Stimulated activated naive B cell treated with anti-CD40 and anti-IgM and Interleukin-4, amounts not matched to agents 10 μg/mL and 1 μg/mL and 100 μg/mL, for 72 hours (primary cell): ENCODE measurements at places on chromosomes 6 and 20.
A peak's percentile ranks its signal among the peaks of the same experiment; 100 is the strongest.

- no peak for DNase-seq
These were observed 590 bp downstream of the SLCO4A1 start for GRCh38 chr20:62642666-62643520.

DNA sequence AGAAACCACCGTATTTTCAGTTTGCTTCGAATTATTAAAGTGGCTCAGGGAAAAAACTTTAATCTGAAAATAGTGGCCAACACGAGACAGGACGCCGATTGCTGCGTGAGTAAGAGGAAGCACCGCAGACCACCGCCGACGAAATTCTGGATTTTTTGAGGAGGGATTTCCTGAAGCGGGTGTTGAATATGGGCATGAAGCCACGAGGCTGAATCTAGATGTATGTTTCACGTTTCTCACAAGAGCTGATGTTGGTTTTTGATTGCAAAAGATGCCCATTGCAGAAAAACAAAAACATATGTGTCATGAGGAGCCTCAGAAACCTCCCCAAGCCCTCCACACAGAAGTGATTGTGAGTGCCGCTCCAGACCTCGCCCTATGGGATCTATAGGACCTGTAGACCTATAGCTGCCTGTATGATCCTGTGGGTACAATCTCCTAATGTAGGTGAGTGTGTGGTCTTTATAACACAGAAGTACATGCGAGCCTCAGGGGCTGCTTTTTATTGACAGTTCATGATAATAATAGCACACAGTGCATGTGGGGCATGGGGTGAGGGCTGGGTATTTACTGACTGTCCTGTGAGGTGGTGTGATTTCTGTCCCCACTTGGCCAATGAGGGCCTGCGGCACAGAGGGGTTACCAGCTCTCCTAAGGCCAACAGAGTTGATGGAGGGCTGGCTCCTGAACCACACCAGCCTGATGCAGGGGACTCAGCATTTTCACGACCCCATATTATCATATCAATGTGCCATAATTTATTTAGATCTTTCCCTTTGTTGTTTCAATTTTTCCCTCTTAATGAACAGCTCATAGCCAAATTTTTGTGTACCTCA is 243.9 kb downstream of the DLL1 start:
- DNase-seq, result no peak

GRCh38 chr20:45153147-45153546 is 21.6 kb upstream of the PI3 start:
- DNase-seq, result no peak

DNA sequence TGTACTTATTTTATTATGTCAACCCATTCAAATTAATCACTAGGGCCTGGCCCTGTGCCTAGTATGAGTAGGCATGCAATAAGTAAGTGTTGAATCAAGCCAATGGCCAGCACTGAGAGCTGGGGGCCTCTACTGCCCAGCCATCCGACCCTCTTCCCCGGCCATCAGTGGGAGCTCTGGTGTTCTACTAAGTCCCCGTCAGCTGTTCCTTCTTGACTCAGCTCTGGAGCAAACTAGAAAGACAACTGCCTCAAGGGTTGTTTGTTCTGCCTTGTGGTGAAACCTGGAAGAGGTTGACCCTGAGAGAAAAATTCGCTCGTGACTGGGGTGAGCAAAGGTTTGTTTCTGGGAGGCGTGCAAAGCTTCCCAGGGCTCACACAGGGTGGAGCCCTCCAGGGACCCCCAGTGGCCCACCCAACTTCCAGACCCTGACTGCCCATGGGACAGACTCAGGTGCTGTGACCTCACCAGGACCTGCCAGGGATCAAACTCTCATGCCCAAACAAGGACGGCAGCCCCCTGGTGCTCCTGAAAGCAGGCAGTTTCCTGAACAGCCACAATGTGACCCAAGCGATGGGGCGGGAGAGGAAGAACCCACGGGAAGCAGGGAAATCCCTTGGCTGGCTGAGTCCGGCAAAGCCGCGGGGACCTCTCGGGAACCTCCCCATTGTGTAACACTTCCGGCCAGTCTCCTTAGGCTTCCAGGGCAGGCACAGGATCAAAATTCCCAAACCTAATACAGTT is 50.4 kb downstream of the BANF2 start:
- no peak for DNase-seq

DNA sequence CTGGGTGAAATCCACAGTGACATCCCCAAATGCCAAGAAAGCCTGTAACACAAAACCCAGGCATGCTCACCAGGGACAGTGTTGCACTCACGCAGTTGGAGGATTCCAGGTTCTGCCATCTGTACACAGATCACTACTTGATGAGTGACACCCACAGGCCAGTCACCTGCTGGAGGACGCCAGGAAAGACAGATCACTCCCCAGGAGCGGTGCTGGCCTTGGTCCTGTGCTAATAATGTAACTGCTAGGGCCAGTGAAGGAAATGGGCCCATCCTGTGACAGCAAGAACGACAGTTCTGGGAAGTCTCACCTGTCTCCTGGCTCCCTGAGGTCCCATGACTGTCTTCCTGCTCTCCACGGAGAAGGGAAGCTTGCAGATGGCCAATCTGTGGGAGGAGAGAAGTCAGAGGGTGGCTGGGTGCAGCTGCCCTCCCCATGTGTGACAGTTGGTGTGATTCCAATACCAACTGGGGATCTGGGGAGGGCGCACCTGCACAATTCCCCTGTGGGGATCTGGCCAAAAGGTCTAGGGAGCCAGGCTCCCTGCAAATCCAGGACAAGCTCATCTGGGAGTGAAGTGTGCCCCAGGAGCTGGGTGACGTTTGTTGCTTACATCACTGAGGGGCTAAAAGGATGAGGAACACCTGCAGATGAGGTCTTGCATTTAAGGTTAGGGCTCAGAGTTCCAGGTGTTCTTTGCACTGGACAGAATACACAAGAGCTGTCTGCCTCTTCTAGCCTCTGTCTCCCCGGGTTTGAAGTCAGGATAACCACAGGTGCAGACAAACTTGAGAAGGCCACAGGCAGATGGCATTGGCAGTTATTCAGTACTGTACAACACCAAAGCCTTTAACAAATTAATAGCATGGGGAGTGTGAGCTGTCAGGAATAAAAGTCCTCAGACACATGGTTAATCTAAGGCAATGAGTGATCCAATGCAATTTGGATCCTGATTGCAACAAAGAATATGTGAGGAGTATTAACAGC is 10.3 kb downstream of the ZNF337 start:
- no peak for DNase-seq

DNA sequence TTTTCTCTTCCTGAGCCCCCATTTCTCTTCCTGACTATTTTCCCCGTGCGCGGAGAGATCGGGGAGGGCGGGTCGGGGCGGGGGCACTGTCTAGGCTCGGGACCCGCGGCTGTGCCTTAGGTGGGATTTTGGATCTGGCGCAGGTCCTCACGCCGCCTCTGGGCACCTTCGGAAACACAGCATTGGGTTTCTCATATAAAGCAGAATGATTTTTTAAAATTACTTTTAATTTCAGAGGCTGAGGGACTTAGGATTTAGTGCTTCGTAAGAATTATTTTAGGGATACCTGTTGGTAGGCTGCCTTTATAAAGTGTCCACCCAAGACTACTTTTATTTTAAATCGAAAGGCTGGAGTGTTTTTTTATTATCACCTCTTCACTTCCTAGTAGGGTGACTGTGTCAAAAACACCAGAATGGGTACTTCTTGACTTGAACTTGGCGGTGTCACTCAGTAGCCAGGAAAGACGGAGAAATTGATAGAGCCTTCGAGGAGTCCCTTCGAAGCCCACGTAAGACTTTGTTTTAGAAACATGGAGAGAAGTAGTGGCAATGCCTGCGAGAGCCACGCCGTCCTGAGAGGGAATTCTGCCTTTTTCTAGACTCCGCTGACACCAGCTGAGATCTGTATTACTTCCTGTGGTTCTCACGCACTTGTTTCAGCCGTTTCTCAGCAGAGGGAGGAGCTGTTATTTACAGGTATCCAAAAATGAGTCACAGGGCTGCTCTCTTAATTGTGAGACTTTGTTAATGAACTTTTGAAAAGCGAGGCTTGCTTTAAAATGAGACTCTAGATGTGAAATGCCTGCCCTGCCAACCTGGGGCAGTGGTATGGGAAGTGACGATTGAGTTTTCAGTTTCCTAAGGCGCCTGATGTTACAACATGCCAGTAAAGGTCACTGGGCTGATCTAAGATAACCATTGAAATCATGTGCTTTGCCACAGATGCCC is 667 bp downstream of the STX11 start:
- DNase-seq, result peak; percentile 63

GRCh38 chr6:132270726-132271402 is 130.4 kb downstream of the MOXD1 start:
- no peak for DNase-seq
